HT1080 (cell line): ENCODE measurements at places on chromosomes 2 and 18.

GRCh38 chr18:49767111-49768050 lies 46.0 kb downstream of the ACAA2 start:
- no peak for DNase-seq

- no peak for DNase-seq
Measured at GRCh38 chr2:229996320-229996719, 72.4 kb downstream of the SLC16A14 start.

- DNase-seq, result no peak
Measured at GRCh38 chr2:202749477-202749876, 114.7 kb downstream of the FAM117B start.

- no peak for DNase-seq
Measured at GRCh38 chr18:77191071-77191751, 58.4 kb upstream of the GALR1 start.

- DNase-seq, result no peak
Measured at GRCh38 chr18:42635378-42636048, 480.0 kb downstream of the RIT2 start.

- peak; percentile 82 for DNase-seq
Measured at GRCh38 chr2:189601043-189601442, 20.5 kb upstream of the SLC40A1 start.

DNA sequence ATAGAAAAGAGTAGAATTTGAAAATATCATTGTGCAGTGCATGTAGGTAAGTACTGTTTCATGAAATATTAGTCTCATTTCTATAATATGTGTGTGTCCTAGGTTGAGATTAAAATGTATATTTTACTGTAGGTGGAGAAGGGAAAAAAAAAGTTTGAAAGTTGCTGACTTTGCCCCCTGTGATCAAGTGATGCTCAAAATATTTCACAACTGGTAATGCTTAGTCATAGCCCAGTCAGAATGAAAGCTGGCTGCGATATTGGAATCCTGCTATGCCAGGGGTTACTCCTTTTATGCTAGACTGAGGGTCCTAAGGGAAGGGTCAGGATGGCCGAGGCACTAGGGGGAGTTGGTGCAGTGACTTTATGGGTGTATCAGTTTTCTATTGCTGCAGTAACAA lies 19.5 kb upstream of the CFAP36 start:
- peak; percentile 70 for DNase-seq

DNA sequence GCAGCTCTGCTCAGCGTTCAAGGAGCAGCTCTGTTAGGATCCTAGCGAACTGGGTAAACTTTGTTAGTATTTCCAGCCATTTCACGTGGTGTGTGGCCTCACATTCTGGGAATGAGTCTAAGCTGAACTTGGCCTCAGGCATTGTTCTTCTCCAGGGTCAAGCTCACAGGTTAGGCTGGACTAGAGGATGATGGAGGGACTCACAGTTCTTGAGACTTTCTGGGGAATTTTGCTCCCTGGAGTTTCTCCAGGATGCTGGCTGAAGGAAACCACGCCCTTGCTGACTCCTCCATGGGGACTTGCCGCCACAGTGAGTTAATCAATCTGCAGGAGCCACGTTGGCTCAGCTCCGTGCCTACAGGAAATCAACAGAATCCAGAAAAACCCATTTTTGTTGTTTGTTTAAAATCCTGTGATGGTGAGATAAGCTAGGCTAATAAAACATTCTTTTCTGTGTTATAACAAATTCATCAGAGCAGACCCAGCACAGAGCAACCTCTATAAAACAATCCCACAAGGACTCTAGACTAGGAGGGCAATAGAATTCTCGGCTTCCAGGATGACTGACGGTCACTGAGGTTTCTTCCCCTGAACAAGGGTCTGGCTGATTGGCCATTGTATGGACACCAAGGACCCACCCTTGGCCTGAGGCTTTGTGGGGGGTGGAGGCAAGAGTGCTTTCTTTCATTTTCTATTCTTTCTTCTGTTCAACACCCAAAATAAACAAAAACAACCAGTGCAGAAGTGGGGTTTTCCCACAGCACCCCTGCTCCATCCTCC lies 12.6 kb downstream of the CNDP1 start:
- DNase-seq, result peak; percentile 39
